ENCODE measurements at places on chromosomes 4 and X.

- no peak for DNase-seq
Measured at GRCh38 chrX:4935401-4935800, 1222.0 kb upstream of the PRKX start.

- no peak for DNase-seq
Measured at GRCh38 chr4:25903900-25904747, 9.9 kb upstream of the SMIM20 start.

DNA sequence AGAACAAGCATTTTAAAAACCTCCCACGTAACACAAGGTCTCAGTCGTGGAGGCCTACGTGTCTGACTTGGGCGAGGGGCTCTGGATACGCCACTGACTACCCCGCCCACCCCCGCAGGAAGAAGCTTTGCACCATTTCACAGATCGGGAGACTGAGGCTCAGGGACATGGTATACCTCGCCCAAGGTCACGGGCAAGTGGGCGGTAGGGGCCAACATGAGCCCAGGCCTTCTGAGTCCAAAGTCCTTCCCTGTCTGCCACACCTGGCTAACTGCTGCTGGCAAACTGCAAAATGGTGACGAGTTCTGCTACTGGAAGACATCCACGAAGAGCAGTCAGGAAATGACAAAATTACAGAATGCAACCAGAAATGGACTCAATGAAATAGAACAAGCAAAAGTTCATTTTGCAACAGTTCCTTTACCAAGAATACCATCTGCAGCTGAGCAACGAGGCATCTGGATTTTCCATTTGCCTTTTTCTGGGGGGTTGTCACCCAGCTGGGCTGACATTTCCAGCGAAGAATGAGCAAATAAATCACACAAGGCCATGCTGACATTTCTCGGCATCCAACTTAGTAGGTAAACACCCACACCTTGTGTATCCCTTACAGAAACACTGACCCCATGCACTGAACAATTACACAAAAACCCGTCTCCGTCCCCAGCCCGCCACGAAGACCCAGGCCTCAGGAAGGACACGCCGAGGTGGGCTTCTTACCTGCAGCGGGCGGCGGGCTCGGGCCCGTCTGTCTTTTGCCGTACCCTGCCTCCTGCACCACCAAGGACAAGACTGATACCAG, 70.2 kb upstream of the AFAP1 start:
- no peak for DNase-seq

GRCh38 chr4:82043809-82044137, 330.0 kb downstream of the HNRNPD start:
- DNase-seq, result no peak

DNA sequence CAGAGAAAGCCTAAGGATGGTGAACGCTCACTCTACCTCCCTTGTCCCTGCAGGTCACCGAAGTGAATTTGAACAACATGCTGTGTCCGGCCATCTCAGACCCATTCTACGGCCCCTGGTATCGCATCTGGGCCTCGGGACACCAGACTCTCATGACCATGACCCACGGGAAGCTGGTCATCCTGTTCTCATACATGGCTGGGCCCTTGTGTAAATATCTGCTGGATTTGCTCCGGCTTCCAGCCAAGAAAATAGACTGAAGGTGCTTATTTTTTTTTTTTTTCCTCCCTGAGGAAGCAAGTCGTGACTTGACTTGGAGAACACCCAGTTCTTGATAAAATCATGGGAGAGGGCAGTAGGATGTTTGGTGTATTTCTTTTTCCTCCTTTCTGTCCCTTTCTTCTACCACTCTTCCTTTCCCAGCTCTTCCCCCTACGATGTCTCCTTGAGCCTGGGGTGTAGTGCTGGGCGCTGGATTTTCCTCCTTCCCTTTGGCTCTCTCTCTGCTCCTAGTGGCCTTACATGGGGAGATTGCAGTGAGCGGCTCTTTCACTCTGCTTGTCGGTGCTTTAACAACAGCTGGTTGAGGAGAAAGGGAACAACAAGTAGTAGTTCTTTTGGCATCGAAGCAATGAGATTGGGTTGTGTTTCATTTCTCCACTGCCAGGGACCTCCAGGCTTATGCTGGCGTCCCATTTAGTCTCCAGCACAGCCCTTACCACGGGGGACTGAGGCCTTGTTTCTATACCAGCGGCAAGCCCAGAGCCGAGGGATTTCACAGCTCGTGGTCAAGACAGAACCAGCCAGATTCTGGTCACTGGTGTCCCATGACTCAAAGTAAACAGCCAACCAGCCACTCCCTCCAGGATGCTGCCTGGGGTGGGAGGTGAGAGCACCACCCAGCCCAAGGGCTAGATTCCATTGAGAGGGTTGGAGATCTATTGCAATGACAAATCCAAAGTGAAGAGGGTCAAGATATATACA, 144.4 kb downstream of the AMMECR1 start:
- DNase-seq, result no peak

- DNase-seq, result no peak
Measured at GRCh38 chr4:71639380-71639779, 144.5 kb downstream of the GC start.

GRCh38 chr4:54558889-54559677, 98.7 kb upstream of the KIT start:
- no peak for DNase-seq

DNA sequence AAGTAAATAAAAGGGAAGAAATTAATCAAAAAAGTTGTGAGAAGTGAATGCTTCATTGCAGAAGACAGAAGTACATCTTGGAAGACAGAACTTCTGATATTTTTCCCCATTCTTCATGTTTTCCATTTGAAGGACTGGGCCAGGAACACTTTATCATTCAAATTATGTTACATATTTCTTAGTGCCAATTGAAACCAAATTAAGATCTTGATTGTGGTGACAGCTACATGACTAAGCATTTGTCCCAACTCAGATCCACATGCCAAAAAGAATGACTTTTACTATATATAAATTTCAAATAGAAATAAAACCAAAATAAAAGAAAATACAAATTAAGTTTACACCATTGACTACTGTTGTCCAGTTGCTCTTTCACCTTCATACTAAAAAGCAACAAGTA, 14.0 kb upstream of the FGF5 start:
- no peak for DNase-seq

DNA sequence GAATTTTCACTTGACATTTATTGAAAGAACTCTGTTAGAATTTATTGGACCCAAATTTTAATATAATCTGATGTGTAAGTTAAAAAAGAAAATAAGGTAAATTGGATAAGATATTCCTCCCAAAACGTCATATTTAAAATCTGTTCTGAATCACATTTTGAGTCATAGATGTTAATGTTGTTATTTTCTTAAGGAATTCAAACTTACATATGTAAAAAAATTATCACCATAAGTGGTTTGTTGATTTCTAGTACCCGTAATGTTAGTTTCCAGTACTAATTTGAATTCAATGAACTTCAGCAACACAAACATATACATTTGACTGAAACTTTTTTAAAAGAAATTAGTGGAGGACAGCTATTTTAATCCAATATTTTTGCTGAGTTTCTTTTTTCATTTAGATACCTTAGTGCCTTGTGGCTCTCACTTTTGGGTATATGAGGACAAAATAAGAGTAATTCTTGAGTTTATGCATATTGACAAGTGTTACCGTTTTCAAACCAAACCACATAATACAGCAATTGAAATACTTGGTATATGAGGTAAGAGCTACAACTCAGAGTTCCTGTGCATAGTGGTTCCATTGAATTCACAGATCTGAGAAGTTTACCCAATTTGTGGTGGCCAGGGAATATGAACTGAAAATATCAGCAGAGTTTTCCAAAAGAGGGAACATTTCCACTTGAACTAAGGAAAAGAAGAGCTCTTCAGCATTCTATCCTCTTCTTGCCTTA, 71.8 kb downstream of the C4orf46 start:
- no peak for DNase-seq

DNA sequence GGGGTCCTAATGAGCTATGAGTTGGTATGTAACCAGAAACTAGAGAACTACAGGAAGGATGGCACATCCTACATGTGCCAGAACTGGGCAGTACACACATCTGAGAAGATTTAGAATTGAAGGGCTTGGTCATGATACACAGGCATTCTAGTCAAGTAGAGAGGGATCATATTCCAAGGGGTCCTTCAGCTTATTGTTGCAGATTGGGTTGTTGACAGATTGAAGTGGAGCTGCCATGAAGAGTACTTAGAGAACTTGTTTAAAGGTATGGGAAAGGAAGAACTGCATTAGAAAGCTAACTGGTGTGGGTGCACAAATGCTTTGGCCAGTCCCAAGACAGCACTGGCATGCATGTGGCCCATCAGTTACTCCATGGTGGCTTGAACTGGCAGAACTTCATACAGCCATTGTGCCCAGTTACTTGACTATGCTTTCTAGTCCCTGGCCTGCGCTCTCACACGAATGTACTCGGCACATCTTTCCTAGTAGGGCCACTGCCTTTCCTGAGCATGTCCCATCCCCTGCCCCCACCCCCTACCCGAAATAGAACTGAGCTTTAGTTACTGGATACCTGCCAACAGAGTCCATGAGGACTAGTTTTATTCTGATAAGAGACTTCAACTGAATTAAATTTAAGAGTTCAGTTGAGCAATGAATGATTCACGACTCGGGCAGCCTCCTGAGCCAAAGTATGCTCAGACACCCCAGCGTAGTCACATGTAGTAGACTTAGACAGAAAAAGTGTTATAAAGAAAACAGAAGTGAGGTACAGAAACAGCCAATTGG, 64.0 kb downstream of the CCNG2 start:
- no peak for DNase-seq

GRCh38 chr4:114512595-114513295, 85.9 kb upstream of the UGT8 start:
- DNase-seq, result no peak

GRCh38 chr4:155617296-155617695, 49.4 kb upstream of the GUCY1A1 start:
- no peak for DNase-seq

DNA sequence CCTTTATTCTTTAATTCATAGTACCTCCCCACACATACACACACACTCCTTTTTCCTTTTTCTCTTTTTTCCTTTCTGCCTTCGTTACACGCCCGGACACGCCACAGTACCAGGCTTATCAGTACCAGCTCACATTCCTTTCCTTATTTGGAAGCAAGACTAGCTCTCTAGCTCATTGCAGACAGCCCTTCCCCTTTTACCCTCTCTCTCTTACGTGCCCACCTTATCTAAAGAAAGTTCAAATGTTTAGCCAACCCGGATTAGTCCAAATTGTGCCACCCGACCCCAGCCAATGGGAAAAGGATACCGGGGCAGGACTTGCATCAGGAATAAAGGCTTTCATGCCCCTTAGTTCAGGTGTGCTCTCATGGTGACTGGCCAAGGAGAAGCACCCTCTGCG, 194.7 kb upstream of the VCX3A start:
- DNase-seq, result no peak

- no peak for DNase-seq
Measured at GRCh38 chr4:52576326-52576725, 82.8 kb downstream of the USP46 start.

GRCh38 chr4:168408620-168409019, 71.7 kb downstream of the DDX60L start:
- DNase-seq, result no peak

DNA sequence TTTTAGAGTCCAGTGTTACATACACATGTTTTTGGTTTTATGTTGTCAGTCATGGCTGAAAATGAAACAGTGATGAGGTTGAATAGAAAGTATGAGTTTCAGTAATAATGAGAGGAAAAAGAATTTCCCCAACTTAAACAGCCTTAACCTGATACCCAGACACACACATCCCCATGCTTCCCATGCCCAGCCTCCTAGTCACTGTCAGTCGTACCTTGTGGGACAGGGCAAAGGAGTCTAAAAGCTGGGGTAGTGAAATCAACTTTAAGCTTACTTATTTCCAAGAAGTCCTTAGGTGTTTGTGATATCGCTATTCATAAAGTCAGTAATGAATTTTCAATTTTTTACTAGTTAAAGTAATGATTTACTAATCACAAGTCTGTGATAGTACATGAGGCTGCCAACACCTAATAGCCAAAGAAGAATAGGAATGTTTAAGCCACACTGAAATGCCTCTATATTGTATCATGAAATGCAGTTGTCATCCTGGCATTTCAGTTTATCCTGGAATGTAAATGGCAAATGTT, 24.3 kb upstream of the GPR34 start:
- no peak for DNase-seq
